Vagina (tissue), 2 donors: ENCODE measurements at places on chromosomes 5 and 9. TPM values are rescaled to one million over a fixed set of nuclear protein-coding genes. Genes with fewer than 3 reads are reported as not detected.

The ENTPD2 gene
- 4.9 TPM for total RNA-seq

The DDX46 gene
- 31.7 TPM for total RNA-seq

The FAT2 gene
- total RNA-seq = 74.9 TPM

The CCDC192 gene
- not detected for total RNA-seq

The EIF4E1B gene
- not detected for total RNA-seq

The CCNO gene
- not detected for total RNA-seq

The KIF3A gene
- total RNA-seq = 20.6 TPM

The ARID3C gene
- total RNA-seq = not detected

The ZDHHC11 gene
- 5.6 TPM for total RNA-seq

The NUTM2F gene
- not detected for total RNA-seq

The TMEM232 gene
- 4.2 TPM for total RNA-seq

The PSAT1 gene
- total RNA-seq = 6.9 TPM

The ALDH7A1 gene
- total RNA-seq = 63.6 TPM

The SLC34A3 gene
- not detected for total RNA-seq

The CDX1 gene
- total RNA-seq = not detected

The NUDCD2 gene
- total RNA-seq = 4.4 TPM

The C9orf50 gene
- total RNA-seq = not detected

The FYB1 gene
- 10.8 TPM for total RNA-seq

The TNFSF15 gene
- total RNA-seq = 0.74 TPM

The DCANP1 gene
- not detected for total RNA-seq

The SLC36A2 gene
- not detected for total RNA-seq

The OR1L6 gene
- total RNA-seq = not detected

The PAEP gene
- not detected for total RNA-seq

The MTX3 gene
- total RNA-seq = 8.1 TPM

The TMEM38B gene
- total RNA-seq = 30.4 TPM

The MPDZ gene
- total RNA-seq = 38.8 TPM

The NXNL2 gene
- 2.5 TPM for total RNA-seq

The FGFR4 gene
- 12.0 TPM for total RNA-seq

The C5orf46 gene
- total RNA-seq = not detected

The COL15A1 gene
- total RNA-seq = 15.0 TPM

The SLC22A4 gene
- total RNA-seq = 1.7 TPM

The MATR3 gene
- 126 TPM for total RNA-seq

The POU5F2 gene
- 3.2 TPM for total RNA-seq

The UNC13B gene
- total RNA-seq = 20.4 TPM

The CD180 gene
- 2.0 TPM for total RNA-seq

The FOXD1 gene
- not detected for total RNA-seq

The SLC6A18 gene
- not detected for total RNA-seq

The UGCG gene
- 33.1 TPM for total RNA-seq

The DIRAS2 gene
- not detected for total RNA-seq

The GFPT2 gene
- total RNA-seq = 47.9 TPM

The FOXI1 gene
- not detected for total RNA-seq

The CYSTM1 gene
- 51.6 TPM for total RNA-seq

The ITK gene
- total RNA-seq = 15.7 TPM

The RUSC2 gene
- 18.9 TPM for total RNA-seq

The ESM1 gene
- total RNA-seq = not detected

The SLCO6A1 gene
- not detected for total RNA-seq

The PALM2AKAP2 gene
- 7.9 TPM for total RNA-seq

The SPATA31A1 gene
- total RNA-seq = not detected

The CCDC69 gene
- 84.5 TPM for total RNA-seq

The SPOCK1 gene
- total RNA-seq = 70.7 TPM

The PLAA gene
- 28.5 TPM for total RNA-seq

The HRH2 gene
- 0.98 TPM for total RNA-seq

The PCDHB16 gene
- total RNA-seq = 12.3 TPM
